ENCODE measurements at places on chromosomes 3 and 15.
A peak's percentile ranks its signal among the peaks of the same experiment; 100 is the strongest.

- DNase-seq: no peak
Observed at GRCh38 chr3:176855901-176856486, 341.3 kb downstream of the TBL1XR1 start.

GRCh38 chr3:88573472-88573871 is 423.7 kb downstream of the C3orf38 start:
- no peak for DNase-seq

- peak; percentile 77 for DNase-seq
Observed at GRCh38 chr3:3145831-3146230, 19.1 kb downstream of the TRNT1 start.

- peak; percentile 74 for DNase-seq
Observed at GRCh38 chr3:15815696-15816095, 17.9 kb upstream of the ANKRD28 start.

GRCh38 chr3:73765878-73766545 is 141.3 kb upstream of the PDZRN3 start:
- DNase-seq: no peak

DNA sequence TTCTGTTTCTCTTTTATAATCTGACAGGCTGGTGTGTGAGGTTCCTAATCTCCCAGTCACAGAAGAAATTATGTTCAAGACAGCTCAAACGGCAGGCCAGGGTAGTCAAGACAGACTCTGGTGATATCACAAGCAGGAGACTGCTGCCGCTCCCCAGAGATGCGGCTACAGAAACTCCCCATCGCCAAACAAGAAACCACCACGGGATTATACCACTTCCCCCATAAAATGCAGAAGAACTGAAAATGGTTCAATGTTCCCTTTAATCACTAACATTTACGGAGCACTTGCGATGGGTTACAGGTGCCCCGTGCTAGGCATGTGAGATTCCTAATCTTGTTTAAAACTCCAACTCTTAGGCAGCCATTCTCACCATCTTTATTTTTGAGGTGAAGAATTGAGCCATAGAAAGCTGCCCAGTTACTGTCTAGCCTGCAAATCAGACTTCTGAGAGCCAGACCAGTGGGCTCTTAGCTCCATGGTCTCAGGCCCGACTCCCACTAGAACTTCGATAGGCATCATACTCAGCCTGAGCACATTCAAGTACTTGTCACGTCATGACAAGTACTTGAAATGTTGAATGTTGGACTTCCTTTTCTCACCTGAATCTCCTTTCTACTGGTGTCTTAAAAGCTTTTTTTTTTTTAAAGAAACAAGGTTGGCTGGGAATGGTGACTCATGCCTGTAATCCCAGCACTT is 58.4 kb downstream of the TBC1D2B start:
- DNase-seq: no peak

- no peak for DNase-seq
Observed at GRCh38 chr15:77228828-77229227, 157.9 kb upstream of the TSPAN3 start.

All from iris pigment epithelial cell (primary cell).